ENCODE measurements at places on chromosomes 4 and X.

DNA sequence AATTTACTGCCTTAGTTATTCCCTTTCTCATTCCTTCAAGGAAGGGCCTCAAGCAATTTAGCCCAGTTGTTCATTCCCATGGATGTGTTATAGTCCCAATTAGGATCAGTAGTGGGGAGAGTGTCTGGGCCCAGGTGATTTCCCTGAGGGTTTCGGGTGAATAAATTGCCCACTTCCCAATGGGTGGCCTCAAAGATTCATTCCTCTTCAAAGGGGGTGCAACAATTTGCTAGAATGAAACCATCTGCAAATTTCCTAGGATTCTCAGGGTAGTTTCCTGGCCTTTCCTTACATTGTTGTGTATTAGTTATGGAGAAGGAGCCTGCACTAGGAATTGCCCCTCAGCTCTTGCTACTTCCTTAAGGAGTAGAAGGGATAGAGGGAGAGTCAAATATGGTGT, 6.3 kb upstream of the AREG start:
- no peak for DNase-seq

DNA sequence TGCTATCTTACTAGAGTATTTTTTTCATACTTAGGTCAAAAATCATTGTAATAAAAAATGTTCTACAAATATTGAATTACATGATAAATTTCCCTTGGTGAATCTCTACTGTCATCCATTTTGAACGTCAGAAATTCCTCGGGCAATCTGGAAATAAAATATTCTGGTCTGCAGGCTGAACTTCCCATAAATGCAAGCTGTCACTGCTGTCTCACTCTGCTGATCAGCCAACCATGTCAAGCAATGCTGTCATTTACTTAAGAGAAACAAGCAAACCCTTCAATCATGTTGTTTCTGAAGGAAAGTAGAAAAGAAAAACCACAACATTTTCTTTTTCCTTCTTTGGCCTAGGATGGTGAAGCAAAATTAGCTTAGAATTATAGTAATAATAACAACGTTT, 514.2 kb upstream of the GALNT7 start:
- DNase-seq: no peak

DNA sequence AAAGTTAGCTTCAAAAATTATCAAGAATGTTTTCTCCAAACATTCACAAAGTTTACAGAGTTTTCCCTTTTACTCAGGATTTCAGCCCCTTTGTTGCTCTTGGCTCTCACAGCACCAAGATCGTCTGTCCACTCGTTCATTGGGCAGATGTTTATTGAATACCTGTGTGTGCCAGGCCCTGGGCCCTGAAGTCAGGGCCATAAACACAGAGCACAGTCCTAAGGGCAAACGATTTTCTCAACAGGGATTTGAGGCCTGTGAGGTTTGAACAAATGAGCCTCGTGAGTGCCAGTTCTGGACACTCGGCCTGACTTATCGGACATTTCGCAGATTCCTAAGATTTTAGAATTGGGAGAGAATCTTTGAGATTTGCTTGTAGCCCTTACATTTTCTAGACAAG, 142.1 kb downstream of the TBL1X start:
- DNase-seq: no peak

GRCh38 chr4:185117300-185117934, 25.6 kb upstream of the SLC25A4 start:
- no peak for DNase-seq

DNA sequence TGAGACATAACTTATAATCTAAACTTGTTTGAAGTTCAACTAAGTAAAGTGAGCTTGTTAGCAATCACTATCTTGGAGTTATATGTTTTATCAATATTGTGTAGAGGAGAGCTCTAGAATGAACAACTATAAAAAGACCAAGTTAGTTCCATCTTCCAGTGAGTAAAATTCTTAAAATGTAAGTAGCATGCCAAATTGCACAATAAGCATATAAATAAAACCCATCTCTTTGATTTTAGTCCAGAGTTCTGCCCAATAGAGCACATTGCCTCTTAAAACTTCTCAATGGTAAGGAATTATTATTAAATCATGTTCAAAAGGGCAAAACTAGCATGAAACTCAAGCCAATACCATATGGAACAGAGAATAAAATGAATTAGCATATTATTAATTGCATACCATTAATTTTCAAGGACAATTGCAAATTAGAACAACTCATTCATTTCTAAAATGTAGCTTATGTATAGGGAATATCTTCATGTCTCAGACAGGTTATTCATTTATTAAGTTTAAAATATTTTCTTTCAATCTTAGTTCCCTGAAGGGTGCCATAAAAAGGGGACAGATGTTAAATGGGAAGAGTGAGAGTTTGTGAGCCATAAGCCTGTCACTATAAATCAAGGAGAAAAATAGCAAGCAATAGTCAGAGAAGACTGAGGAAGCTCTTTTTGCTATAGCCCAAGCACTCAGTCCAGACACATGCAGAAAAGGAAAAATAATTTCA, 507.6 kb downstream of the CENPC start:
- DNase-seq: no peak

DNA sequence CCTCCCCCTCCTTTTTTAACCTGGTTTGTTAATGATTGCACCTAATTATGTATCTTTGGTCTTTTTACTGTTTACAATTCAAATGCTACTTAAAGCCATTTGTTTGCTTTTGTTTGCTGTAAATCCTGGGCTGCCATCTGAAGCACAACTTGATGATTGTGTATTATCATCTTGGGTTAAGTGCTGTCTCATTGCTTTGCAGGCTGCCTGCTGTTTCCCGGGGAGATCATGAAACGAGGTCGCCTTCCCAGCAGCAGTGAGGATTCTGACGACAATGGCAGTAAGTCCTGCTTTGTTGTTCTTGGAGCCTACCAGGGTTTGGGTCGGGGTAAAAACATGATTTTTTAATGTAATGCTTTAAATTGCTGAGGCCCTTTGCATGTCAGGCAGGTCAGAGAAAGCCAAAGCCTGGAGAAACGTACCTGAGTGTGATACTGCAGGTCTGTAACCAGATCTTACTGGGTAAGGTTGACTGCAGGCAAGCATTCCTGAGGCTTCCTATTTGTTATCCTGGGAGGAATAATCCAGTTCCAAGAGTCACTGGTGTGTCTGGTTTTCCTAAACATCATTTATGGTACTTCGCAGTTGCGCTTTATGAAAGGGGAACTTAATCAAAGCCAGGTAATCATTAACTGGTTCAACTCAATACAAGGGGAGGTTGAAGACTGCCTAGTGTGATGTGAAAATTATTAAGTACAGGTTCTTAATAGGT, 22.2 kb downstream of the JADE1 start:
- DNase-seq: no peak

GRCh38 chr4:88143504-88143903, 14.9 kb downstream of the ABCG2 start:
- no peak for DNase-seq

DNA sequence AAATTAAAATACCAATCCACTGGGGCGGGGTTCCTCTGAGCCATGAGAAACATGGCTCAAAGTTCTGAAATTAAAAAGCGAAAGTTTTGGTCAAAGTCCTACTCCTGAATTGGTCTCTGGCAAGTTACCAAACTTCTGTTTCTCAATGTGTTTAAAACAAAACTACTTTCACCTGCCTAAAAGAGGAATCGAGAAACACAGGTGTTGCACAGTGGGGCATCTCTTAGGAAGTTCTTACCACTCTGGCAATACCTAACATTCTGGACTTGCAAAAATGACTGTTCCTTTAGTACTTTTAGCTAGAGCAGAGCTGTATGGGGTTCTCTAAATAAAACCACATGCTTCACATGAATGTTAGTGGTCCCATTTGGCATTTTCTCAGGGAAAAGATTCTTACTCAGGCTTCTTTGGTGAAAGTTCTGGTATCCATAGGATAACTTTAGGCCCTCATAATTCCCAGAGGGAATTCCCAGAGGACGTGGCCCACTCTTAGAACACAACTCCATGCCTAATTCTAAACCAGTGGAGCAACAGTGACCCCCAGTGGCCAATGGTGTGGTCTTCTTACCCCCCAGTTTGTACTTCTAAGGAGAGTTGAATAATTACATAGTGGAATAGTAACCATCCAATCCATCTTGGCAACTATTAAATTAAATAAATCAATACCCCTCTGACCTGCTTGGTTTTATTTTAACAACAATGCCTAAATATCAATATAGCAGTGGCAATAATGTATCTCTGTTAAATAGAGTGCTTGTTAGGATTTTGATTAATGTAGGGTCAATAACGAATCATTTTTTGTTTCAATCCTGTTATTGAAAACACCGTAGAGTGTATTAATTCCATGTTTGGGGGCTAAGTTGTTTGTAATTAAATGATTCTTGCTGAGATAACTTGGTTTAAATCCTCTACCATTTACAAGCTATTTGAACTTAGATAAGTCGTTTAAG, 21.9 kb downstream of the BMP3 start:
- no peak for DNase-seq

DNA sequence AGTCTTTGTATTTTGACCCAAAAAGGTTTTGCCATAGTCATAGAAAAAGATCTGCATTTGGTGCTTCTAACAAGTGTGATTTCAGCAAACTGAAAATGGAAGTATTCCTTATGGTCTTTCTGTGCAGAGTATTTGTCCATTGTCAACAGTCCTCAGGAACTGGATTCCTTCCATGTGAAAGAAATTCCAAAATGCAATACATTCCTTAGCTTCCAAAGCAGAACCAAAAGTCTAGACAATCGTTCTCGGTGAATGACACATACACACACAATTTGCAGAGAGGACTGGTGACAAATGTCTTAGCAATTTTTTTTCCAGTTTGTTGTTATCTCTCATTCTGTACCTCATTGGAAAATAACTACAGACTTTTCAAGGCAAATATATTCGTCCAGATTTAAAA, 562.2 kb upstream of the SLIT2 start:
- DNase-seq: no peak

- DNase-seq: no peak
These were observed 54.0 kb upstream of the TACR3 start for GRCh38 chr4:103773691-103774231.

- DNase-seq: no peak
These were observed 42.7 kb downstream of the SAT1 start for GRCh38 chrX:23825675-23826074.

DNA sequence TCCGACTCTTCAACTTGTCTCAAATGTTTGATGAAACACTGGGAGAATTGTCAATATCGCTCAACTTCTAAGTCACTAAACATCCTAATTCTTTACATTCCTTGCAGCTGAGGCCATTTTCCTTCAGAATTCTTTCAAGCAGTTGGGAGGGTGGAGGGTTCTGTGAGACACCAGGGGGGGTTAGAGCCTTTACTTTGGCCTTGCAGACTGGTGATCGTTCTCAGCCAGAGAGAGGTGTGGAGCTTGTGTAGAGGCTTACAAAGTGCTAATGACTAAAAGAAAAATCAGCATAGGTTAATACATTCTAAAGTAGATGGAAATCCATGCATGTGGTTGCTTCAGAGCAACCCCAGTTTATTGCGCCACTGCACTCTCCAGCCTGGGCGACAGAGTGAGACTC, 21.3 kb upstream of the SOX3 start:
- DNase-seq: no peak

GRCh38 chrX:45036161-45036560, 163.2 kb downstream of the KDM6A start:
- no peak for DNase-seq

DNA sequence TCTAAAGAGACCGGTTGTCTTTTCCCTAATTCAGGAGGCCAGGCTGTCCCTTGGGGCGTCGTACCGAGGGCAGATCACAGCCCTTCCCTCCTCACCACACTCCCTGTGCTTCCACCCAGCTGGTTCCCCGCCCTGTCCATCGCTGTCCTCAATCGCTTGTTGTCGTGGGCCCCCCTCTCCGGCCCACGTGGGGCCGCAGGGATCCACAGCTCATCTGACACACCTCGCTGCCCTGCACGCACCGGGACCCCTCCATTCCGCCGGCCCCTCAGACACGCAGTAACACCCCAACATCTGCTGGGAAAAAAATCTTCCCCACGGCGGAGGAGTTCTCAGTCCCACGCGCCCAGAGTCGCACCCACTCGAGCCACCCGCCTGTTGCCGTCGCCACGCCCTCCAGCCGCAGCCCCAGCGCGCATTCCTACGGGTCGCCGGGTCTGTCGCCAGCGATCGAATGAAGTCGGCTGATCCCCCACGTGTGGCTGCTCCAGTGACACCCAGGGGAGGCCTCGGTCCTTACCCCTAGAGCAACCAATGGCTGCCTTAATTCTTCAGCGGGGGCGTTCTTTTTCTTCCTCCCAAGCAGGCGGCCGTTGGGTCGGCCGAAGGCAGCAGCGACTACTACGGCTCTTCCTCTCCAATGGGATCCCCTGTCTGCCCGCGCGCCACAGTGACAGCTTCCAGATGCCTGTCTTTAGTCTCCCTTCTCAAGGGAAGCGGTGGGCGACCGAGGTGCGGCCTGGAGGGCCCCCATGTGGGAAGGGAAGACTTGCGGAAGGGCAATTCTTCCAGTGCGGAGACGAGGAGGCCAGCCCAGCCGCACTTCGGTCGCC, 893 bp upstream of the SEPTIN11 start:
- DNase-seq: peak; percentile 36

- no peak for DNase-seq
These were observed 182.8 kb upstream of the GRID2 start for GRCh38 chr4:92120810-92121498.

DNA sequence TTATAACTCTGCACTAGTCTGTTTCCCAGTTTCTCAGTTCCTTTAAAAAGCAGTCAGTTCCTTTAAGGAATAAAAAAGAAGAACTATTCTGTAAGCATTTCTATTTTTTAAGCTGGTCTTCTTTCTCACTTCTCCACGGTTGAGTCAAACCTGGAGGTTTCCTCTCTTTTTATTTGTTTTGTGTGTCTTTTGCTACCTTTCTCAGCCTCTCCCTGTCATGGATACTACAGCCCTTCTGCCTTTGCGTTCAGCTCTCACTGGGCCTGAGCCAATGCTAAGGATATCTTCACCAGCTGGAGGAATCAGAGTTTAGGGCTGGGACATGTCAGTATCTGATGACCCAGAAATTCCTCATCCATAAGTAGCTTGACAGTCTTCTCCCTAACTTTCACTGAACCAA, 49.7 kb upstream of the PRKX start:
- DNase-seq: no peak

GRCh38 chr4:3019145-3019846, 55.0 kb downstream of the HTT-AS start:
- DNase-seq: no peak

- DNase-seq: no peak
These were observed 54.1 kb downstream of the PHKA2 start for GRCh38 chrX:18929775-18930174.

- no peak for DNase-seq
These were observed 12.4 kb downstream of the CASP6 start for GRCh38 chr4:109690690-109691410.

All from central memory CD8-positive, alpha-beta T cell (primary cell).